ENCODE measurements at places on chromosomes 12 and 14. TPM values are rescaled to one million over a fixed set of nuclear protein-coding genes. Genes with fewer than 3 reads are reported as not detected.

Gene LBHD2
- total RNA-seq, result not detected

Gene FITM1
- not detected for total RNA-seq

Gene HOXC12
- not detected for total RNA-seq

Gene DPPA3
- total RNA-seq, result not detected

Gene HOXC6
- not detected for total RNA-seq

Gene PIP4P1
- total RNA-seq, result 15.0 TPM

Gene GPX2
- not detected for total RNA-seq

Gene RERG
- not detected for total RNA-seq

Gene CAPZA3
- not detected for total RNA-seq

DNA sequence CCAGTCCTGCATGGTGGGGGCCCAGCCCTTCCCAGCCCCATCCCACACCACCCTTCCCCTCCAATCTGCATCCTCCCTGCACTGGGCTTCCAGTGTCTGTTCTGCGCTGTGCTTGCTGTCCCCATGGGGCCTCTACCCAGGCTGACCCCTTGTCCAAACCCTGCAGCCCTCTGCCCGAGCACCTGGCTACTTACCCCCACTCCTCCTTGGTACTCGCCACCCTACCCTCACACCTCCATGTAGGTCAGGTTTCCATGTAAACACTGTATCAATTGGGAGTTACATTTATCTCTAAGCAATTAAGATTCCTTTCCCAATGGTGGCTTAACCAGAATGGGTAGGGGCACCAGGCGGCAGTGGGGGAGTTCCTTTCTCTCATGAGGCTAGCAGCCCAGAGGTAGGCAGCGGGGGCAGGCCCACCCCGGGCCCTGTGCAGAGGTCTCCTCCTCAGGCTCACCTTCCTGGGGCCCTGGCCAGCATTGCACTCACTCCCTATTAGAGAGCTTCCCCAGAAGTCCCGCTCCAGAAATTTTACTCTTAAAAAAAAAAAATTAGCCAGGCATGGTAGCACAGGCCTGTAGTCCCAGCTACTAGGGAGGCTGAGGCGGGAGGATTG lies 76.6 kb upstream of the CCND2 start:
- DNase-seq, result no peak

DNA sequence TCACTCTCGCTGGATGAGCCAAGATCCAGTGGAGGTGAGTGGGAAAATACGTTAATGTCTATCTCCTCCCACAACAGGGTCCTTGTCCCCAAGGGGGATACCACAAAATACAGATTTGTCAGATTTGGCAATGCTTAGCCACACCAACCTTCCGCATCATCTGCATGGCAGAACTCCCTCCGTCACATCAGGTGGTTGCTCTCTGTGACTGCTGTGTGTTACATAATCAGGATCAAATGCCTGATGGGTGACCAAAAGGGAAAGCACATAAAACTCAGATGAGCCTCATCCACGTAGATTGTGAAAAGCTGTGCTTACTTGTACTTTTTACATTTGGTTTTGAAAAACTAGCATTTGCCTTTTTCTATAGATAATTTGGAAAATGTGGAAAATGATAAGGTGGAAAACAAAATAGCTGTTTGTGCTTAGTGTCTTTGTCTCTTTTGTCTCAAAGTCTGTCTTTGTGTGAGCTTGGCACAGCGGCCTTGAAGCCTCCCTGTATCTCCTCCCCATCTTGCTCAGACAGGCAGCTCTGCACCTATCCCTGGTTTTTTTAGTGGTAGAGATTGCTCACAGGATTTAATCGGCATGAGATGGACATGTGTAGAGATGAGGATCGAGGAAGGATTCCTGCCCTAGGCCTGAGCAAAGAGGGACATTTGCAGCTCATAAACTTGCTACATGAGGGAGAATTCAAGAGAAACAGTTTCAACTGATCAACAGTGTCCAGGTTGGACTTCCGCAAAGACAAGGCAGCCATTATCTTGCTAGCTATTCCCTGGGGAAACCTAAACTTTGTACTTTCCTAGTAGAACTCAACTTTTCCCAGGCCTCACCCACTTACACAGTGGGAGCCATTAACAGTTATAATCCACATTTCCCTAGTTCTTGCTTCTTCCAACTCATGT lies 3.6 kb upstream of the FGF6 start:
- no peak for DNase-seq

DNA sequence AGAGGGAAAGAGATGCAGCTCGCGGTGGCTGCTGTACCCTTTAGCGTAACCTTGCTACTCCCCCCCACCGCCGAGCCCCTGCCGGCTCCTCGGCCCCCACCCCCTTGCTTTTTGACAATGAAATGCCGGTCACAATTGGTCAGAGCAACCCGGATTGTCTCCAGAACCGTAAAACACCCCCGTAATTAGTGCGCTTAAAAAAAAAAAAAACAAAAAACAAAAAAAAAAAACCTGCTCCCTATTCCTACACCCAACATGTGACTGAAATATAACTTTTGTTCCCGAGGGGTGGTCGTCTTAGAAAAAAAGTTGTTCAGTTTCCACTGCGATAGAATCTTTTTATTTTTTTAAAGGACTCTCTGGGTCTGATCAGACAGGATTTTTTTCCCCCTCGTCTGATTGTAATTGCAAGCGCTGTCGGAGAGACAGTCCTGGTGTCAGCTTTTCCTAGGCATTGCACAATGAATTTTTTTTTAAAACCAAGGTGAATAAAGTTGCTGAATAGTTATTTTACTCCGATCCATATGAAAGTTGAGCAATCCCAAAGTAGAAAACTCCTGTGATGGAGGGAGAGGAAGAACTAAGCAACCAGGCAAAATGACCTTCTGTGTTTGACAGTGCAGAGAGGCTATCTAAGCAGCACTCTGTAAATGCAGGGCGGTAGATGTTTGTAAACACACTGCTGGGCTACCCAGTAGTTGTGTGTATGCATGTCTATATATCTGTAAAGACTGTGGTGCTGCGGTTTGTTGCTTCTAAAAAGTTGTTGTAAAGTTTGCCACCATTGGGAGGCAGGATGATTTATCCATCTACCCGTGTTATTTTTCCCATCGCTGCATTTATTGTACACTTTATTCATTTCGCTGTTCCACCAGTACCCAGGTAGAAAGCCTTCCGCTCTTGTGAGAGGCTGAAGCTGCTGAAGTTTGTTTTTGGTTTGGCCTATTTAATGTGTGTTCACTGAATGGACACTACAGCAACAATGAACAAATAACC lies 1.1 kb downstream of the ETV6 start:
- peak; percentile 37 for DNase-seq

DNA sequence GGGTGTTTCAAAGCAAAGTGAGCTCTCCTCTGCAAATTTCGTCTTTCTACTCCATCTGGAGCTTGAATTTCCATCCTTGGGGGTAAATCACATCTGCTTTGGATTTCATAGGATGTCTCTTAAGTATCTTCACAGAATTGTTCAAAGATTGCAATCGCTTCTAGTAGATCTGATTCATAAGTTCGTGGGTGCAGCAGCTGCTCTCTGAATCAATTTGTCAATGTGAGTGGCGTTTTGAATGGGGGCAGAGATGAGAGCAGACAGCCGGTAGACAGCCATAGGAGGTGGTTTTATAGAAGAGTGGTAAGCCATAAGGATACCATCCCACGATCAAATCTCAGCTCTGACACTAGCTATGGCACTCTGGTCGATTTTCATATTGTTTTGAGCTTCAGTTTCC lies 146.0 kb upstream of the RPH3A start:
- DNase-seq, result no peak

DNA sequence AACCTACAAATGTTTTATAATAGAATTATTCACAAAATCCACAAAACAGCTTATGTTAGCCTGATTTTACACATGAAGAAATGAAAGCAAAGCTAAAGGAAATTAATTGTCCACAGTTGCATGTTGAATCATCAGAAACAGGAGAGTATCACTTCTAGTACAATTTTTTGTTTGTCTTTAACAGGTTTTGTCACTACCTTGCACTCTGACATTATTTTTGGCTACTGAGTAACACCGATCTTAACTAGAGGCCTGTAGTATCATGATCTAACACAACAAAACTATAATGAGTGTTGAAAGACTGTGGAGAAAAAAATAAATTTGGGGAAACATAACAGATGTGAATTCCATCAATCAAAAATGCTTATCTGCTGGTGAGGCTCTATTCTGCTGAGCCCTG lies 60.1 kb downstream of the TAOK3 start:
- no peak for DNase-seq

- DNase-seq, result no peak
Measured at GRCh38 chr12:9144730-9145106, 29.0 kb upstream of the A2M start.

DNA sequence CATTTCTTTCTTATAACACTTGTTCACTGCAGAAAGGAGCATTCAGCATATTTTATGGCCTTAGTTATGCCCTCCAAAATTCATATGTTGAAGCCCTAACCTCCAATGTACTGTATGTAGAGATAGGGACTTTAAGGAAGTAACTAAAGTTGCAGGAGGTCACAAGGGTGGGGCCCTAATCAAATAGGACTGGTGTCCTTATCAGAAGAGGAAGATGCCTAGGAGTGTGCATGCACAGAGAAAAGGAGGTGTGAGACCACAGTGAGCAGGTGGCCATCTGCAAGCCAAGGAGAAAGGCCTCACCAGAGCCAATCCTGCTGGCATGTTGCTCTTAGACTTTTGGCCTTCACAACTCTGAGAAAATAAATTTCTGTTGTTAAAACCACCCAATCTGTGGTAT lies 12.9 kb upstream of the E2F7 start:
- no peak for DNase-seq

DNA sequence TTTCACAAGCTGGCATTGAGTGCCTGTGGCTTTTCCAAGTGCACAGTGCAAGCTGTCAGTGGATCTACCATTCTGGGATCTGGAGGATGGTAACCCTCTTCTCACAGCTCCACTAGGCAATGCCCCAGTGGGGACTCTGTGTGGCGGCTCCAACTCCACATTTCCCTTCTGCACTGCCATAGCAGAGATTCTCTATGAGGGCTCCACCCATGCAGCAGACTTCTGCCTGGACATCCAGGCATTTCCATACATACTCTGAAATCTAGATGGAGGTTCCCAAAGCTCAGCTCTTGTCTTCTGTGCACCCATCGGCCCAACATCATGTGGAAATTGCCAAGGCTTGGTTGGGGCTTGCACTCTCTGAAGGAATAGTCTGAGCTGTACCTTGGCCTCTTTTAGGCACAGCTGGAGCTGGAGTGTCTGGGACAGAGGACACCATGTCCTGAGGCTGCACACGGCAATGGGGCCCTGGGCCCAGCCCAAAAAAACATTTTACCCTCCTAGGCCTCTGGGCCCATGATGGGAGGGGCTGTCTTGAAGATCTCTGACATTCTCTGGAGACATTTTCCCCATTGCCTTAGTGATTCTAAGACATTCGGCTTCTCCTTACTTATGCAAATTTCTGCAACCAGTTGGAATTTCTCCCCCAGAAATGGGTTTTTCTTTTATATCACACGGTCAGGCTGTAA lies 313.3 kb upstream of the SFSWAP start:
- no peak for DNase-seq

- no peak for DNase-seq
Measured at GRCh38 chr14:24366413-24366720, 1.6 kb upstream of the NFATC4 start.

GRCh38 chr14:103228076-103228806 lies 105.0 kb downstream of the TNFAIP2 start:
- DNase-seq, result no peak

DNA sequence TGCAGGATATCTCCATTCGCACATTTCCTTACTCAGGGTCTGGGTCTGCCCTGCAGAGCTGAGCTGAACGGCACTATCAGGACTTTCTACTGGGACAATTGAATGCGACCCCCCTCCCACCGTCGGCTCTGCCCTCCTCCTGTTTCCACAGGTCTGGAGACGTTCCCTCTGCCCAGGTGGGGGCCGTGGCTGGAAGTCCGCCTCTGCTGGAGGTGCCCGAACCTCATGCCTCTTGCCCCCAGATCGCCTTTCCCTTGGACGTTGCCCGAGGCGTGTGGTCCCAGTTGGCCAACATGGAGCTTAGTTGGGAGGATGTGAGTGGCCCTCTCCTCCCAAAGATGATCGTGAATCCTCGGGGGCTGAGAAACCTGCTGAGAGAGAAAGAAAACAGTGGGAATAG lies 21.2 kb upstream of the KLC1 start:
- DNase-seq, result no peak

DNA sequence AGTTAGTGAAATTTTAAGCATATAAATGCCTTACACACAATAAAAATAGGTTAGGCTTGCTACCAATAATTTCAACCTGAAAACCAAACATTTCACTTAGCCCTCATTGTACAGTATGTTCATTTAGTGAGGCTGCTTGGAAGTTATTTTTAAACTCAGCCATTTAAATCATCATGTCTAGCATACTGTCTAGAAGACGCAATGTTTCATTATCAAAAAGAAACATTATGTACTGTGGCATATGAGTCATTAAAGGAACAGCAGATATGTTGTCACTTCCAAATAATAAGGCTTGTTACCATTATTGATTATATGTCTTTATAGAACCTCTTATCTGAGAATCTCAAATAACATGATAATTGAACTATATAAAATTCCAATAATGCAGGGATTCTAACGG lies 304.7 kb downstream of the RMST start:
- no peak for DNase-seq

- DNase-seq, result no peak
Measured at GRCh38 chr12:92702754-92703679, at the start of gene PLEKHG7. Gene PLEKHG7, plus strand, starts transcription at chr12:92702989. Its CDS starts 3,643 bp downstream, at chr12:92706632.

DNA sequence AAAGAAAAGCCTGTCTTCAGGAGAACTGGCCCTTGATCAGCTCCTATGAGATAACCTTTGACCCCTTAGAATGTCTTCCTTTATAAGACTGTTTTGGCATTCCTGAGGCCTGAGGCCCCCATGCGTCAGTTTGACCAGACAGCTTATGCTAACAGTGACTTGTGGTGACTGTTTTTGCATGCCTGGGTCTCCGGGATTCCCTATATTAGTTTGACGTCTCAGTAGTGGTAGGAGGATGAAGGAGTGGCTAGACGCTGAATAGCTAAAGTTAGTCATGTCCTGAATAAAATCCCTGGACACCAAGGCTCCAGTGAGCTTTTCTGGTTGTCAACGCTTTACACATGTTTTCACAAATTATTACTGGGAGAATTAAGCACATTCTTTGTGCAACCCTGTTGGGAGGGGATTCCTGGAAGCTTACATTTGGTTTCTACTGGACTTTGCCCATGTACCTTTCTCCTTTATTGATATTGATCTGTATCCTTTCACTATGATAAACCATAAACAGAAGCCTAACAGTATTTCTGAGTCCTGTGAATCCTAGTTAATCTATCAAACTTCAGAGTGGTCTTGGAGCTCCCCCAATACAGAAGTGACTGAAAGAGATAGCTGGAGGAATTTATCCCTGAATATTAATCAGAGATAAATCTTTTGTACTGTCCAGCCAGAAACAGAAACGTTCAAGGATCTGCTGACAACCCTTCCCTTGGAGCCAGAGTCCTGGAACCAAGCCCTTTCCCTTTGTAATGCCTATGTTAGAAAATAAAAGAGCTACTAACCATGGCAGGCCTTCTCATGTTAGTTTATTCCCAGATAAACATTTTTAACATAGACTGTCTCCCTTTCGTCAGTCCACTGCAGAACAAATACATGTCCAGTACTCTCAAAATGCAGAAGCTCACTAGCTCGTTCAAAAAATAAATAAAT lies 479.2 kb downstream of the RPS29 start:
- DNase-seq, result peak; percentile 47

- peak; percentile 56 for DNase-seq
Measured at GRCh38 chr14:63343878-63344277, 25.1 kb upstream of the GPHB5 start.

Data from IMR-90 (cell line).